Panc1 (cell line): ENCODE measurements at places on chromosomes 4 and X. TPM values are rescaled to one million over a fixed set of nuclear protein-coding genes. Genes with fewer than 3 reads are reported as not detected.

DNA sequence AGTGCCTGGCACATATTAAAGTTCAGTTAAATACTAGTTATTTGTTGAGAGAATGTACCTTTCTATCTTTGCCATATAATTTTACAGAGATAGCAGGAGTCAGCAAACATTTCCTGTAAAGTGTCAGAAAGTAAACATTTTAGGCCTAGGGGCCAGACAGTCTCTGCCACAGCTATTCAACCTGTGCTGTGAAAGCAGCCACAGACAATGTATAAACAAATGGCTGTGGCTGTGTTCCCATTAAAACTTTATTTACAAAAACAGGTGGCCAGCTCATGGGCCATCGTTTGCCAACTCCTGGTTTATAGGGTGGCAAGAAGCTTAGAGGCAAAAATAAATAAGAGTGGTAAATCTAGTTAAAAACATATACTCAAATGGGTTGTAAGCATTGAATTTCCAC, 34.0 kb upstream of the BRS3 start:
- no peak for DNase-seq

DNA sequence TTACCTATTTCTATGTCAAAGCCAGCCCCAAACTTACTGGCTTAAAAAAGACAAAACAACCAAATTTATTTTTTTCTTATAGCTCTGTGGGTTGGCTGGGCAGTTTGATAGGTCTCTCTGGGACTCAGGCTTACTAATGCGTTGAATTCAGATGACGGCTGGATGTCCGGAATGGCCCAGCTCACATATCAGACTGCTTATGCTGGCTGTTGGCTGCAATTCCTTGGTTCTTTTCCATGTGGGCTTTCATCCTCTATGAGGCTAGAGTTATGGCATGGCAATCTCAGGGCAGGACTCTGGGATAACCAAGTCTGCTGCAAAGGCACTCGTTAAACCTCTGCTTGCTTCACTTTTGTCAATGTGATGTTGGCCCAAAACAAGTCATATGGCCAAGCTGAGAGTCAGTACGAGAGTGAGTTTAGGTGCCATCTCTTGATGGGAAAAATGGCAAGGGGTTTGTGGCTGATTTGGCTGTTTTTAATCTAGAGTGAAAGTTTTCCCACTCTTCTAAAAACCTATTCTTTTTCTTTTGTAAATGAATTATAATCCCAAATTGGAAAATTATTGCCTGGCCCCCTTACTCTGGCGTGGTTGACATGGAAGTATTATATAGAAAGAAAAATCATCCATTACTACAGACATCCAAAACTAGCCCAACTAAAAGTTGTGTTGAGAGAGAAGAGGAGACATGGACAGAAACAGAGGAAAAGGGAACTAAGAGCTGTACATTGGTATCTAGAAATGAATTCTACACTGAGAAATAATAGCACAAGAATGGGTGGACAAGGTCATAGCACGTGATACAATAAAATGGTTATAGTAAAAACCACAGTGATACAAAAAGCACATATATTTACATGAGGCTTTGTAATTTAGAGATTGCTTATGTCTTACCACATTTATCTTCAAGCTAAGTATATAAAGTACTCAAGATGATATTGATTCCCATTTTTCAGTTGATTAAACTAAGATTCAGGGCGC, 6.6 kb downstream of the PRIMPOL start:
- DNase-seq, result no peak

DNA sequence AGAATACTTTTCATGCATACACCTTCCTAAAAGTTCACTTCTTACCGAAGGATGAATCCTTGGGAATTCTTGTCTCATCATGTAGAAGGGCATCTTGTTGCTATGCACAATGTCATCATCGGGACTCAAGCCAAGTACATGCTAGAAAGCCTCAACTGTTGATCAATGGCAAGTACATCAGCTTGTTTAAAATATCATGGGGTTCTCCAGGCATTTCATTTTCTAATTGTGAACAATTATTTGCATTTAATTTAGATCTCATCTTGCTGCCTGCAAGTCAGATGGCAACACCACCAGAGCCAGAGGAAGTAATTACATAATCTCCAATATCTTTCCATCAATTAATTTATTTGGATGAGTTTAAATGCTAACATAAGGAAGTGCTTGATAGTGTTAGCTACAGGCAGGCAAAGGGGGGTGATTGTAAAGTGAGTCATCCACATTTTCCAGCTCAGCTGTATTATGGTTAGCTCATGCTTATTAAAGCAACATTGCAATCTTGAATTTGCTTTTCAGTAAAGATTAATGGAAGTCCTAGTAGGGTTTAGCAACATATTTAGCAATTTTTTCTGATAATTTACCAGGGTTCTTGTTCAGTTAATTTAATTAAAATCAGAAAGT, 356.5 kb downstream of the CBLL2 start:
- DNase-seq, result no peak

- DNase-seq, result no peak
Observed at GRCh38 chrX:136745215-136746173, 35.2 kb downstream of the ARHGEF6 start.

DNA sequence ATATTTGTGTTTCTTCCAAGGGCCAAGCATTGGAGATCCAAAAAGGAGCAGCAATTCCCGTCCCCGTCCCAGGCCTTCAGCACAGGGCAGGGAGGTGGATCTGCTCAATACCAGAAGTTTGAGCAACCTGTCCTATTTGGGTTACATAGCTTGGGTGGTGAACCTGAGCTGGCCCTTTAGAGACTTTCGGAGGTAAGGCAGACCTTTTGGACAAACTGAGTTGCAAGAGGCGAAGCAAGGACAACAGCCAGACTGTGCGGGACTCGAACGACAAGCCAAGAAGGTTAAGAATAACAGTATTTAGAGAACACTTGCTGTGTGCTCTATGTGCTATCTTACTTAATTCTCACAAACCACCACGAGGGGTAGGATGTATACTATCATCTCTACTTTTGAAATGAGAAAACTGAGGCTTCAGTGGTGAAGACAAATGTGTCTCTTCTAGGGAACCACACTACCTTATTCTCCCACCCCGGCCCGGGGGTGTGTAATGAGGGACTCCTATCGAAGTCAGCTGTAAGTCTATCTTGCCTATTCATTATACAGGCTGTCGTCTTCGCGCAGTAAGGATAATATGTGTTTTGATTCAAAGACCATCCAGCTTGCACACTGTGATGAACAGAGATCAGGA, 1.3 kb downstream of the NOP14 start:
- no peak for DNase-seq

DNA sequence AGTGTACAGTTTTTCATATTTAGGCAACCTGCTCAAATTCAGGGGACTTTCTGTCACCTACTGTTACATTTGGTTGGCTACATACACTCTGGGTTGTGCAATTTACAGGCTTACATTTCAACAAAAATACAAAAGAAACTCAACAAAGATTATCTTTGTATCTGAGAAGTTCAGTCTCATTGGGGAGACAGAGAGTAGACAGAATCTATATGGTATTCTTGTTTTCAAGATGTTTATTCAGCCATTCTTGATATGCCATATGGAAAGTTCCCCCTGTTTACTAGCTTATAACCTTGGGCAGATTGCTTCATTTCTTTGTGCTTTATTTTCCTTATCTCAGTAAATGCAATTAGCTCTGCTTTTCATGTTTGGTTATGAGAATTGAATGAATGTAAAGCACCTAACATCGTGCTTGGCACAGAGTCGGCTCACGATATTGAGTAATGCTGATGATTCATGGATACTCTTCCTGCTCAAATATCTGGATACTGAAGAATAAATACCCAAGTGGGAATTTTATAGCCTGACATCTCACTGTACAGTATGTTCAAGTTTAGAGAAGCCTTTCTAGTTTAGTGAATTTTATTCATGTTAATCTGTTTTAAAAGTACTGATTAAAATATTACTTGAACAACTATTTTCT, 96.5 kb upstream of the PACRGL start:
- DNase-seq, result no peak

GRCh38 chr4:165839615-165840333, 33.3 kb upstream of the TLL1 start:
- no peak for DNase-seq

- peak; percentile 35 for DNase-seq
Observed at GRCh38 chrX:38754102-38754790, 47.0 kb upstream of the MID1IP1 start.

DNA sequence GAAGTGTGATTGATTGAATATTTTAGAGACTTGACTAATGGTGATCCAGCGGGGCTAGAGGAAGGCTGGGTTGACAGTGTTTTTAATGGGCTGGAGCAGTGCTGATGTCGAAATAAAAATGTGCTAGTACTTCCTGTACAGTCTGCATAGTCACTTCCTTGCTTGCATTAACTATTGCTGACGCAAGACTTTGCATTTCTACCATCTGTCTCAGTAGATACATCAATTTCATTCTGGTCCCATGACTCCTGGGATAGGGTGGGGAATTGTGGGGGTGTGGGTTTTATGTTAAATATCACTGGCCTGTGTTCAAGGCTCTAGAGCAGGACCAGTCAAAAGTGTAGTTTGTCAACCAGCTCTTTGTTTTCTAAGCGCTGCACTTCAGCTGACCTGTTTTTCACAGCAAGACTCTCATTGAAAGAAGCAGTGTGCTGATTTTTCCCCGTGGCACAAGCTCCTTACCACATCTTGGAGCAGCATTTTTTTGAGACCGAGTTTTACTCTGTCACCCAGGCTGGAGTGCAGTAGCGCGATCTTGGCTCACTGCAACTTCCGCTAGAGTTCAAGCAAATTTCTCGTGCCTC, 35.2 kb upstream of the PHEX start:
- DNase-seq, result no peak

DNA sequence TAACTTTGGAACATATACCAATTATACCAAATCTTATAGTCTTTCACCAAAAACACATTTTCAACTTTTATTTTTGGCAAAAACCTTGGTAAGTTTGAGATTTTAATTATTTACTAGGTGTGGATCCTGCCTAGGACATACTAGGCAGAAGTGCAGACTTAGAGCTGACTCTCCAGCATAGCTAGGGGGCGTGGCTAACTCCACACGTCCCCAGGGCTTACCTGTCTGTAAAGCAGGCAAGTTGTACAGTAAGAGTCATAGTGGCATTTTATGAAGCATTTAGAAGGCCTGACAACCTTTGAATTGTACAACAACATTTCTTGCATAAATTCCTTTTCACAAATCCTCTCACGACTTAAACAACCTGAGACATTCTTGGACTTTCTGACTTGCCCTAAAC, 19.2 kb upstream of the GRPEL1 start:
- DNase-seq, result no peak

GRCh38 chr4:150852216-150852615, 162.9 kb downstream of the LRBA start:
- no peak for DNase-seq

PABPC5 gene
- total RNA-seq, result not detected

FGF13 gene
- not detected for total RNA-seq

MAGEA1 gene
- total RNA-seq, result not detected

CACNA1F gene
- total RNA-seq, result not detected

ANOS1 gene
- total RNA-seq, result 0.18 TPM

TIGD4 gene
- 0.33 TPM for total RNA-seq

TAF7L gene
- 0.18 TPM for total RNA-seq

STK32B gene
- 11.6 TPM for total RNA-seq
